CD4-positive, alpha-beta memory T cell (primary cell): ENCODE measurements at places on chromosomes 16 and 17. TPM values are rescaled to one million over a fixed set of nuclear protein-coding genes. Genes with fewer than 3 reads are reported as not detected.

Gene VAMP2
- 190 TPM for total RNA-seq

Gene CD79B
- 16.4 TPM for total RNA-seq

Gene GDPD1
- 4.5 TPM for total RNA-seq

Gene GDE1
- total RNA-seq = 23.2 TPM

Gene SLFN12L
- 78.8 TPM for total RNA-seq

Gene ZDHHC7
- 35.6 TPM for total RNA-seq

Gene CCL8
- total RNA-seq = not detected

Gene KCNJ2
- not detected for total RNA-seq

Gene TNFRSF13B
- not detected for total RNA-seq

Gene PLK1
- total RNA-seq = 3.0 TPM

Gene CYLD
- 299 TPM for total RNA-seq

Gene KRT31
- not detected for total RNA-seq

Gene SPN
- total RNA-seq = 168 TPM

Gene SETD1A
- 32.1 TPM for total RNA-seq
